IPS DF 6.9 (cell line): ENCODE measurements at places on chromosomes 11 and 22.

GRCh38 chr11:55503449-55503848, 50.8 kb upstream of the OR4C15 start:
- H3K36me3 ChIP-seq: no peaks in the 10 kb centered on the region
- H3K4me1 ChIP-seq: no peaks in the 10 kb centered on the region

DNA sequence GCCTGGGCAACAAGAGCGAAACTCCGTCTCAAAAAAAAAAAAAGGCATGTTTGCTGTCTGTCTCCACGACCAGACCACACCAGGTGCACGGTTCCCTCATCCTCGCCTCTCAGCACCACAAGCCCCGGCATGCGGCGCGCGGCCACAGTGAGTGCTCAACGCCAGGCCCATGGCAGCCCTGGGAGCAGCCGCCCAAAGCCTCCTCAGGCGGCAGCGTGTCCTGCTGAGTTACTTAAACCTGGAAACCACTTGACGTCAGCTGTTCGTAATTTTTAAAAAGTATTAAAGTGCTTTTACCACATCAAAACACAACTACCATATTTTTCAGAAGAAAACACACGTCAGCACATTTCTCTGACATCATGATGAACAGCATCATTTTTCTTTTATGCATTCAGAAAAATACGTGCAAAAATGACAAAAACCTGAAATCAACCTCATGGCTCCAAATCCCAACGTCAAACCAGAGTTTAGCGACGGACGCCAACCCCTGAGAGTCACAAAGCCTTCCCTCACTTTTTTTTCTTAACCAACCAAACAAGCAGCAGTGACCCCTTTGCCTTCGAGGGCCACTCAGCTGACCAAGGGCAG, 2.1 kb downstream of the DEAF1 start:
- peaks cover 8% of the 10 kb centered on the region; the same call in 1 of the 2 replicates for H3K36me3 ChIP-seq
- H3K4me3 ChIP-seq: no peak overlapping the region
- no peaks in the 10 kb centered on the region for H3K27me3 ChIP-seq
- no peak overlapping the region for H3K27ac ChIP-seq
- no peak for DNase-seq

- H3K27me3 ChIP-seq: no peaks in the 10 kb centered on the region
- peaks cover 4% of the 10 kb centered on the region; the same call in 1 of the 2 replicates for H3K4me1 ChIP-seq
- DNase-seq: no peak
Observed at GRCh38 chr11:36034551-36035331, 90.9 kb downstream of the LDLRAD3 start.

DNA sequence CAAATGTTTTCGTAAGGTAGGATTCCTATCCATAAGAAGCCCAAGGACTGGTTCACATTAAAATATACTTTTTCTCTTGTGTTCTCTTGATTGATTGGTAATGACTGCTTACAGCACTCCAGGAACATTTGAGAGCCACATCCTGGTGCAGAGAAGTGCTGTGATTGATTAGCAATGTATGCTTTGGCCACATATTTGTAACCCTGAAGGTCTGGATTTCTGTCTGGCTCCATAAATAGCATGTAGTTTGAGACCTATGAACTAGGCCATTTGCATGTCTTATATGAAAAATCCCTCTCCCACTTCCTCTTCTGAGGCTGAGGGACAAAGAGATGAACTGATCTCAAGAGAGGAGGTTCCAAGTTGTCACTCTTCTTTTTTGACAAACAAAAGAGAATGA, 49.3 kb upstream of the CD44 start:
- DNase-seq: no peak
- no peak overlapping the region for H3K4me3 ChIP-seq
- H3K27me3 ChIP-seq: no peaks in the 10 kb centered on the region
- no peaks in the 10 kb centered on the region for H3K36me3 ChIP-seq

DNA sequence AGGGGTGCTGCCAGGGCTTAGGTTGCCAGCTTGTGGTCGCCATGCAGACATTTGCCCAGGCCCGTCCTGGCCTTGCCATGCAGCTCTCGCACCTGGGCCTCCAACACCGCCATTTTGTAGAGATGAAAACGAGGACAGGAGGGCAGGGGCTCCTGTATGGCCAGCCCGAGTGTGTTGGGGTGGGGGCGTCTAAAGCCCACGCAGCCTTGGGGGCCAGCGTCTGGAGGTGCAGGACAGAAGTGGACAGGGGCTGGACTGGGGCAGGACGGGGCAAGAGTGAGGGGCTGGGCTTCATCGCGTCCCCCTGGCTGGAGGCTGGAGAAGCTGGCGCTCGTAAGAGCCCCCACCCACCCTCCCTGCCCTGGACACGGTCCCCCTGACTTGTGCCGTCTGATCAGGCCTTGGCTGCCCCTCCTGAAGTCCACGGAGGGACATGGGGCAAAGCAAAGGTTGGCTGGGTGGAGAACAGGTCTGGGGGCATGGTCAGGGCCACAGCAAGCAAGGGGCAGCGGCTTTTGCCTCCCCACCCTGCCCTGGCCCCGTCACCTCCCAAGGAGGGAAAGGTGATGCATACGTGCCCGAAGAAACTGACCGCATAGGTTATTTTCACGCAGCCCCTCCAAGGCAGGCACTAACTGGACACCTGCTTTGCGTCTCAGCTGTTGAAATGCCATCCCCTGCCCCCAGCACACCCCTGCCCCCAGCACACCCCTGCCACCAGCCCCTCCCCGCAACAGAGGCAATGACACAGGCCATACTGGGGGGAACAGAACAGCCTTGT, 815 bp downstream of the TNNT3 start:
- no peak for DNase-seq
- no peaks in the 10 kb centered on the region for H3K36me3 ChIP-seq
- H3K27ac ChIP-seq: no peak overlapping the region
- H3K27me3 ChIP-seq: no peaks in the 10 kb centered on the region
- H3K4me3 ChIP-seq: no peak overlapping the region
- H3K4me1 ChIP-seq: peaks cover 3% of the 10 kb centered on the region

DNA sequence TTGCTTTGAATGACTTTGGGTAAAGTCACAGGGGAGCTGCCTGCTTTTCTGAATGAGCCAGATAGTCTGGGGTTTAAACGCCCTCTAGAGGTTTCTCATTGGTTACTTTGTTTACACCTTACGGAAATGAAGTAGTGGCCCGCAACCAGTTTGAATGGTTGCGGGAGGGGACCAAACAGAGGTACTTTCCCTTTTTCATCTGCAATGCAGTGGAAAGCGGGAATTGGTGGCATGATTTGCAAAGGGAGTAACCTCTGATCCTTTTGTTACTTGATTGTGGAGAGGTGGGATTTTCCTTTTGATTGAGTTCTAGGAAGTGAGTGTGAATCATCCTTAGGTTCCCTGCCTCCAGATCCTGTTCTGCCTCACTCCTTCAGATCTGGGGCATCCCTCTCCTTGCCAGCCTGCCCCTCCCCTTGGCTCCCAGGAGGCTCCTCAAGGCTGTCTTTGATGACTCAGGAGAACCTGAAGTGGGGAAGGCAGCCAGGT, 15.9 kb upstream of the GLYATL1 start:
- H3K27ac ChIP-seq: no peak overlapping the region
- H3K27me3 ChIP-seq: no peaks in the 10 kb centered on the region
- DNase-seq: no peak
- H3K4me3 ChIP-seq: no peak overlapping the region; the same call in 1 of the 2 replicates
- H3K4me1 ChIP-seq: no peaks in the 10 kb centered on the region; the same call in 1 of the 2 replicates
- H3K36me3 ChIP-seq: no peaks in the 10 kb centered on the region

DNA sequence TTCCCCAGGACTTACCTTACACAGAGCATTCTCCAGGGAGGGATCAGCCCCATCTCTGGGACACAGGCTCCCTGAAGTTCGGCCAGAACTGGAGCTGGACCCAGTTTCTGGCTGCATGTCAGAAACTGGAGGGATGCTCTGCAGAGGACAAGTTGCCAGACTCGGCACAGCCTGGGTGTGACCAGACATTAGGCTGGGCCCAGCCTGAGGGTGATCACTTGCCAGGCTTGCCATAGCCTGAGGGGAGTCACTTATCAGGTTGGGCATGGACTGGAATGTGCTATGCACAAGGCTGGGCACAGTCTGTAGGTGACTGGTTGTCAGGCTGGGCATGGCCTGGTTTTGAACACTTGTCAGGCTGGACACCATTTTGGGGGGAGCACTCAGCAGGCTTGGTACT, 30.7 kb upstream of the STK33 start:
- no peaks in the 10 kb centered on the region for H3K27me3 ChIP-seq
- H3K36me3 ChIP-seq: no peaks in the 10 kb centered on the region
- DNase-seq: no peak
- H3K4me1 ChIP-seq: no peaks in the 10 kb centered on the region; the same call in 1 of the 2 replicates
- H3K27ac ChIP-seq: no peak overlapping the region
- no peak overlapping the region for H3K4me3 ChIP-seq

- H3K4me1 ChIP-seq: no peaks in the 10 kb centered on the region; the same call in 1 of the 2 replicates
- H3K27ac ChIP-seq: no peak overlapping the region
- peaks cover 2% of the 10 kb centered on the region; the same call in 1 of the 2 replicates for H3K36me3 ChIP-seq
Observed at GRCh38 chr11:62708392-62708791, 916 bp downstream of the GNG3 start.

- DNase-seq: no peak
- H3K4me1 ChIP-seq: no peaks in the 10 kb centered on the region
- no peaks in the 10 kb centered on the region for H3K36me3 ChIP-seq
Observed at GRCh38 chr11:129443276-129443675, 67.6 kb downstream of the BARX2 start.

GRCh38 chr11:25065746-25066145, 568.9 kb downstream of the LUZP2 start:
- H3K4me1 ChIP-seq: no peaks in the 10 kb centered on the region
- H3K27ac ChIP-seq: no peak overlapping the region
- DNase-seq: no peak
- H3K27me3 ChIP-seq: no peaks in the 10 kb centered on the region
- no peak overlapping the region for H3K4me3 ChIP-seq

GRCh38 chr11:19355601-19356000, 114.9 kb upstream of the E2F8 start:
- DNase-seq: no peak
- H3K4me1 ChIP-seq: no peaks in the 10 kb centered on the region

GRCh38 chr22:32571761-32572160, 97.2 kb downstream of the FBXO7 start:
- DNase-seq: no peak
- H3K4me3 ChIP-seq: no peak overlapping the region
- no peaks in the 10 kb centered on the region for H3K36me3 ChIP-seq
- H3K27me3 ChIP-seq: no peaks in the 10 kb centered on the region

DNA sequence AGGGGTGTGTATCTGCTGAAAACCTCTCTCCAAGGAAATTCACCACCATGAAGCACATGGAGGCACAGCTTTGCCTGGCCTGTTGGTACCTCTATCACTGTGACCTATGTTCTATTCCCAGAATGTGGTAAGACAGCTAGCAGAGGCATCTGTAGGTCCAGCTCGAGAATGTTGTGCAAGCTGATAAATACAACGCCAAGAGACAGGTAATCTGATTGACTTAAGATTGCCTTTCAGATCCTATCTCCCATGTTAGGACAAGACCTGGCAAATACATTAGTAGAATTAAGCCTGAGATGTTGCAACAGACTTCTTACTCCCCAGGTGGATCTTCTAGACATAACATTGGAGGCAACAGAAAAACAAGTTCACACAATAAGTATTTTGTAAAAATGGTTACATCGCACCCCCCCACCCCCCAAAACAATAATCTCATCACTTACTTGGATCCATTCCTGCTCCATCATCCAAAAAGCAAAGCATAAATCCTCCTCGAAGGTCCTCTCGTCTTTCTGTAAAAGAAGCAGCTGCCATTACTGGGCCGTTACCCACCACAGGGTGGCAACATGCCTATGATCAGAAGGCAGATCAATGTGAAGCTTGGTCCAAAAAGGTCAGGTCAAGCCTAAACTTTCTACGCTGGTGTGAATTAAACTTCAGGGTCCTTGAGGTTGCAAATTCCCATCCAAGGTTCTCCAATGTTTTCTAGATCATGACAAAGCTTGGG, 18.5 kb downstream of the MORC2 start:
- H3K27me3 ChIP-seq: no peaks in the 10 kb centered on the region
- no peak for DNase-seq
- H3K4me1 ChIP-seq: no peaks in the 10 kb centered on the region
- no peak overlapping the region for H3K27ac ChIP-seq
- H3K4me3 ChIP-seq: no peak overlapping the region

- no peaks in the 10 kb centered on the region; the same call in 1 of the 2 replicates for H3K4me1 ChIP-seq
- no peaks in the 10 kb centered on the region for H3K36me3 ChIP-seq
- H3K27ac ChIP-seq: no peak overlapping the region
Observed at GRCh38 chr22:43777286-43777685, 34.8 kb downstream of the EFCAB6 start.

GRCh38 chr11:103295704-103296103, 186.5 kb downstream of the DYNC2H1 start:
- DNase-seq: no peak
- H3K4me3 ChIP-seq: no peak overlapping the region
- no peaks in the 10 kb centered on the region for H3K36me3 ChIP-seq
- H3K4me1 ChIP-seq: no peaks in the 10 kb centered on the region
- no peaks in the 10 kb centered on the region for H3K27me3 ChIP-seq
- H3K27ac ChIP-seq: no peak overlapping the region

- peaks cover 12% of the 10 kb centered on the region; the same call in 1 of the 2 replicates for H3K36me3 ChIP-seq
- no peak overlapping the region for H3K4me3 ChIP-seq
- H3K4me1 ChIP-seq: 0 out of 2 replicates have a peak, but pooled peaks cover 2% of the 10 kb centered on the region
- no peaks in the 10 kb centered on the region for H3K27me3 ChIP-seq
- no peak overlapping the region for H3K27ac ChIP-seq
- no peak for DNase-seq
Observed at GRCh38 chr11:64801158-64801464, 1.9 kb downstream of the MAP4K2 start.

- H3K4me3 ChIP-seq: no peak overlapping the region
- no peaks in the 10 kb centered on the region for H3K36me3 ChIP-seq
- H3K4me1 ChIP-seq: no peaks in the 10 kb centered on the region
Observed at GRCh38 chr11:60377401-60378136, 763 bp upstream of the MS4A7 start.

DNA sequence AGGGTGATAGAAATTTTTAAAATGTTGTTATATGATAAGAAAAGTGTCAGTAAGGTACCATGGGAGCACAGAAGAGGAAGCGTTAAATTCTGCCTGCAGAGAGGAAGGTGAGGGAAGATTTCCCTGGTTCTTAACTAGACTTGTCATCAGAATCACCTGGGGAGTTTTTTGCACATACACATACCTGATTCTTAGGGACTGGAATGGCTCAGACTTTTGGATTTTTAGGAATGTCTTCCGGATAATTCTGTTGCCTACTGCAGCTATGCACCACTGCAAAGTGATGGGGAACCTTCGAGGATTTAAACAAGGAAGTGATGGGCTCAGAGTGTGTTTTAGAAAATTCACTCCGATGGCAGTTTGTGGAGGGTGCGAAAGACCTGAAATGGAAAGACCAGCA, 21.9 kb downstream of the STX3 start:
- no peak for DNase-seq
- H3K4me3 ChIP-seq: no peak overlapping the region
- H3K27ac ChIP-seq: no peak overlapping the region
- H3K36me3 ChIP-seq: no peaks in the 10 kb centered on the region
- no peaks in the 10 kb centered on the region for H3K27me3 ChIP-seq

- no peaks in the 10 kb centered on the region for H3K27me3 ChIP-seq
- no peak for DNase-seq
- no peak overlapping the region for H3K27ac ChIP-seq
- no peak overlapping the region for H3K4me3 ChIP-seq
- H3K4me1 ChIP-seq: peaks cover 2% of the 10 kb centered on the region; the same call in 1 of the 2 replicates
- H3K36me3 ChIP-seq: no peaks in the 10 kb centered on the region
Observed at GRCh38 chr11:122367809-122368231, 251.8 kb upstream of the BLID start.

- no peak overlapping the region for H3K4me3 ChIP-seq
- H3K27ac ChIP-seq: no peak overlapping the region
- peaks cover 48% of the 10 kb centered on the region for H3K36me3 ChIP-seq
- no peak for DNase-seq
- no peaks in the 10 kb centered on the region for H3K27me3 ChIP-seq
- H3K4me1 ChIP-seq: no peaks in the 10 kb centered on the region; the same call in 1 of the 2 replicates
Observed at GRCh38 chr11:65633390-65634108, 4.4 kb upstream of the SIPA1 start.

- H3K27ac ChIP-seq: no peak overlapping the region
- no peaks in the 10 kb centered on the region for H3K4me1 ChIP-seq
- no peak for DNase-seq
- no peaks in the 10 kb centered on the region for H3K27me3 ChIP-seq
- H3K4me3 ChIP-seq: no peak overlapping the region
- H3K36me3 ChIP-seq: no peaks in the 10 kb centered on the region
Observed at GRCh38 chr11:23217072-23217471, 356.8 kb upstream of the CCDC179 start.
